ENCODE measurements at places on chromosomes 7 and 10.

DNA sequence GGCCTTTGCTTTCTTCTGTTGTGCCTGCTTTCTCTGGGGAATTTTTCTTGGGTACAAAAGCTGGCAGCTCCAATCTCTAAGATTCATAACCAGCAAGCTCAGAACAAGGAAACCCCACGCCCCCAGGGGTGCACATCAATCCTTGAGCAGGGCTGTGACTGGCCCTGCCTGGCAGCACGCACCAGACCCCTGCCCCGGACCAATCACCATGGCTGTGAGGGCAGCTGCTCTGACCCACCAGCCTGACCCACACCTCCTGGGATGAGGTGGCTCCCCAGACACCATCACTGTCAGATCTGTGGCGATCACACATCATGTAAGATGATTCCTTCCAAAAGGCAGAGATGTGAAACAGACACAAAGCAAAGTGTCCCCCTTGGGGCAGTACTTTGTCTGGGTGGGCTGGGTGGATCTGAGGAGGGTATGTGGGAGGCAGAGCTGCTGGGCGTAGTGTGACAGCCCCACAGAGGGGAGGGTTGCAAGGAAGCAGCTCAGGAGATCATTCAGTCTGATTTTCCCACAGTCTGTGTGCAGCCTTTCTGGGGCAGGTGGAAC, 175.5 kb upstream of the SHH start:
- no peak for DNase-seq

GRCh38 chr7:3520206-3520605, 219.2 kb downstream of the SDK1 start:
- no peak for DNase-seq

- no peak for DNase-seq
Measured at GRCh38 chr7:90194911-90195809, 16.4 kb upstream of the STEAP2 start.

DNA sequence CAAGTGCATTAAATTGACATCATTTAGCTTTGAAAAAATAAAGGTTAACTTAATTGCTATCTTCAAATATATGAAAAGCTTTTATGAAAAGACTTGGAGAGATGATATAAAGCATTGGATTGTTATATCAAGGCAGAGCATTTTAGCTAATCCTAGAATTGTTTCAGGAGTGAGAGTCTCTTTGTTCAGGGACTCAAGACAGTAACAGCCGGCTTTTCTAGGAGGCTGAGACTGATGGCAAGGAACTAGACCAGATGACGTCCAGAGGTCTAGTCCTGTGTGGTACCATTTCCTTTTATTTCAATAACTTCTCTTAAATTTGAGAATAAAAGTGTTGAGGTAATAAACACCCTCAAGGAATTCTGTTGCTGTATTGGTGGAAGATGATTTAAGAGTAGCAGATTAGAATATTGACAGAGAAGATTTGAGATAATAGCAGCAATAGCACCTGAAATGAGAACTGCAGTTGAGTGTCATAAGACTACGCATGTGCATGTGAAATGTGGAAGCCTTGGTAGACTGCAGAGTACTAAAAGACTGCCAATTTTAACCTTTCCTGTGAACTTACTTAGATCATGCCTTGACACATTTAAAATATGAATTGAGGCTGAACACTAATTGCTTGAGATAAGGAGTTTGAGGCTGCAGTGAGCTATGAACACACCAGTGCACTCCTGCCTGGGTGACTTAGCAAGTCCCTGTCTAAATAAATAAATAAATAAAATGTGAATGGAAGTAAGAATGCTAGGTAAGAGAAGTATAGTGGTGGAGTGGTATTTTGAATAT, 79.6 kb downstream of the ZNRF2 start:
- DNase-seq: no peak

DNA sequence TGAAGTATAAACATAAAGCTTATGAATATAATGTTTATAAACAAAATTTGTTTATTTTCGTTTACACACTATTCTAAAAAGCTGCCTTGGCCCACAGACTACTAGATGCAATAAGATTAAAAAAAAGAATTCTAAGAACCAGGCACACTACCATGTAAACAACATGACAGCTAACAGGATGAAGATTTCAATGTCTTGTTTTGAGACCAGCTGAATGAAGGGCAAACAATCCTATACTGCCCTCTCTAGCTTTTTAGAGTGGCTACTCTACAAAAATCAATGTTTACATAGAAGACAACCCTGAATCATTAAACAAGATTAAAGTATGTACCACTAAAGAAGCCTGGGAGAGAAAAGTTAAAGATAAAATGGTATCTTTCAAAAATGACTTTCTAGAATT, 38.6 kb downstream of the SLC25A40 start:
- DNase-seq: no peak

DNA sequence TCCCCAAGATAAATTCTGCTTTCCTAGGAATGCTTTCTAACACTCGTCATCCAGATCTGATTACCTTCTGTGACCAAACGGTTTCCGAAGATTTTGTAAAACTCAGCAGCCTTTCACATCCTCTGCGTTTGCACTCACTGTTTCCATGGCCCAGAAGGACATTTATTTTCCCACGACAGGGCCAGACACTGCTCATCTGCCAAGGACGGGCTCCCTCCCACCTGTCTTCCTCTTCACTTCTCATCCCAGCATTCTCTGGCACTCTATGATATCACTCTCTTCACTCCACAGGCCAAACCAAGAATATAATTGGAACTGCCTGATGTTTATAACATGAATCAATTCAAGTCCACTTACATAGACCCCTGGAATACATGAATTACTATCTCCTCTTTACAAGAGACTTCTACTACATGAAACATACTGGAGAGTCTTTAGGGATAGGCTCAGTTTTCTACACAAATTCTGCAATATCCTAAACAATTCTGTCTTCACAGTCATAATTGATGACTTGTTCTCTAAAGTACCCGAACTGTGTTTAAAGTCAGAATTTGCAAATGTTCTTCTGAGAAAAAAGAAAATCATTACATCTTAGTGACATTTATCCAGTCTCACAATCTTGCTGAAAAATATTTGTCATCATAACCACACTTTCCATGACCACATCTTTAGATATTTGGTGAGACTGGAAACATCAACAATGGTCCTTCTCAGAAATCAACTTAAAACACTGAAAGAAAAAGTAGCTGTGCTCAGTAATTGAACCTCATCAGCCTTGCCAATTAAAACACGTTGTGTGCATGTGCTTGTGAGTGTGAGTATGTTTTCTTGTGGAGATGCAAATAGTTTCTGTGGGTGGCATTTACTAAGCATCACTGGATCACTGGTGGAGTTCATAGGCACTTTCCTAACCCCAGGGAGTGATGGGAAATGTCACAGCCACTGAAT, 79.5 kb upstream of the PRSS58 start:
- DNase-seq: no peak

GRCh38 chr10:107418085-107418806, 253.7 kb upstream of the SORCS1 start:
- no peak for DNase-seq

DNA sequence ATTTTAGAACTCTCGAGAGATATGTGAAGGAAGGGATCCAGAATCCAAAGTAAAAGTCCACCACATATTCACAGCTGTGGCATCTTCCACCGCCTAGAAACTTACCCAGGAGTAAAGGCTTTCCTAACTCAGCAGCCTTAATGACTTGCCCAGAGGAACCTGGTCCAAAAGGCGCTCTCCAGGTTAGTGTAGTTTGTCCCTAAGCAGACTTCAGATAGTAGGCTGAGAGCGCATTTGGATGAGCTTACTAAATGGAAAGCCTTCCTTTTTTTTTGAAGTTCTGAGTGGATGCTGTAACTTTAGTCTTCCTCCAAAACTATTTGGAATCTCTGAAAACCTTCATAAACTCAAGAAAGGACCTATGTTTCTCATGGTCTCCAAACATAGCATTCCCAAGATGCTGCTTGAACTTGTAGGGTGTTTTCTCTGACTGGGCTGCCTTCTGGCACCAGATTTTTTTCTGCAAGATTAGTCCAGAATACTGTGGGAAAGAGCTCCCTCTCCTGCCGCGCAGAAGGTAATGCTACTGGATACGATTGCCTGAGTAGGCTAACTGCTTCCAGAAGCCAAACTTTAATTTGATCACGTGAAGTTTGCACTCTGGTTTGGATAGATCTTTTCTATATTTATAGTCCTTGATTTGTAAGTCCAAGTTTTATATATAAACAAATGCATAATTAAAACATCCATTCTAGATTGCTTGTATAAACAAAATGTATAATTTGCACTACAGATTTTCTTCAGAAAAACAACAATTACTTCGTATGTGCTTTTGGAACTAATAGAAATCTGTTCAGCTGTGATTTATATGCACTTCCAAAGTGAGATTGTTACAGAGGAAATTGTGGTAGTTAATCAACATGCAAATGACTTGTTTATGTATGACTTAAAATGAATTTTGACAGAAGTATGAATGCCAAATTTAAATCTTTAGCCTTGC, 19.6 kb upstream of the GPR37 start:
- DNase-seq: no peak

DNA sequence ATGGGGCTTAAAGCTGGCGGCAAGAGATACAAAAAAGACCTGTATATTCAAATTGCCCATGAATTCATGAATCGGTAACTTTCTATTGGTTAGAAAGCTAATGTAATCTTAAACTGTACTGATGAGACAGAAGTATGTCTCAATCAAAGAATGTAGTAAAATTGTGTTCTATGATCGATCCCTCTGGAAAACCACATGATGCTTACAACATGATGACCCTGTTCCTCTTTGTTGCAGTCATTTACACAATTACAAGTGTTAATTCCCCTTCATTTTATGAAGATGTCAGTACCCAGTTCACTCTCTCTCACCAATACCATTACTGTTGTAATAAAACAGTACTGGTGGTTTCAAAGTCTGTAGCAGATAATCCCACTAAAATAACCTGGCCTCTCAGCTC, 10.1 kb downstream of the KIF5B start:
- no peak for DNase-seq

DNA sequence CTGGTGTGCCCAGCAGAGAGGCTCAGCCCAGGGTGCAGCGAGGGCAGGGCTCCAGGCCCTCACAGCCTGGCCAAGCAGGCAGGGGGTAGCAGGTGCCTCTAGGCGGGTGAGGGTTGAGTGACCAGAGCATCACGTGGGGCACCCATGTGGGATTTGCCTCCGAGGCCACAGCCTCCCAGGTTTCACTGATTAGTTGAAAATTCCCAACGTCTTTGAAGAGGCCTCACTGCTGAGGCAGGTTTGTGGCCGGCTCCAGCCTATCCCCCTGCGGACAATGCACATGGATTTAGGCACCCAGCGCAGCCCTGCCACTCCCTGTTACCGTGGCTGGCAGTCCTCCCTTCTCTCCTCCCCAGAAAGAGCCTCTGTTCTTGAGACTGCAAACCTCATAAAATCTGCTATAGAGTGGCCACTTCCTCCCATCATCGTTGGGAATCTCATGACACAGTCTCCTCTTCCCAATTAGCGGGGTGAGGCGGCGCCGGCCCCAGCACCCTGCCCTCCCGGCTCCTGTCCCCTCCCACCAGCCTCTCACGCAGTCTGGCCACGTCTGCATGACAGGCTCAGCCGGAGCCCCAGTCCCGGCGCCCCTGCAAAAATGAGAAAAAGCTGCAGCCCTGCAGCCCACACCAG, 10.8 kb downstream of the MYL10 start:
- no peak for DNase-seq

DNA sequence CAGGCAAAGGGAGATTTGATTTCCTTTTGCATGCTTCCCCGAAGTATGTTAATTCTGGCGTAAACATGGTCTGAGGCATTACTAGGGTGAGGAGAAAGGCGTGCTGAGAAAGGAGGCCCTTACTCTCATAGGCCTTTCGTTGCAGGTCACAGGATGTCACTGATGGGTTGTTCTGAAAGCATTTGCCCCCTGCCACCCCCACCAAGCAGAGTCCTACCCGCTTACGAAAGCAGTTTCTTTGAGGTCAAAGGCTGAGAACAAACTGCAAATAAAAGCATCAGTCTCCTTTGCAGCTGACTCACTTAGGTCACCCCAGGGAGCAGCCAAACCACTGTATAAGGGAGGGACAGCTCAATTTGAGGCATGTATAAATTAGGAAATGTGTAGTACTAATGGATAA, 57.1 kb downstream of the BPGM start:
- DNase-seq: no peak

DNA sequence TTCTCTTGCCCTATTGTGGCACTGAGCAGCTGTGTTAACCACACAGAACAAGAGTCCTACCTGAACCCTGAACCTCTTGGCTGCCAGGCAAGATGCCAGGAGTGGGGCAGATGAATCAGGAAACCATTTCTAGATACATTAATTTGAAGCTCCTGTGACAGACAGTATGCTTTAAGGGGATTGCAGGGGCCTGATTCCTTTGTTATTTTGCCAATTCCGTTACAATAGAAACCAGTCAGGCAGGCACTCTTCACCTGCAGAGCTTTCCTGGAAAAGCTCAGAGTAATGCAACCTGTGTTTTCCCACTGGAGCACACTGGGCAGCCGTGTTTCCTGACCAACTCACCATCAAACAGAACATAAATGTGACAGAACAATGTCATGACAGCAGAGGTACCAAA, 233.1 kb downstream of the BMPER start:
- DNase-seq: no peak

GRCh38 chr7:111872450-111873325, 310.4 kb upstream of the IMMP2L start:
- no peak for DNase-seq

DNA sequence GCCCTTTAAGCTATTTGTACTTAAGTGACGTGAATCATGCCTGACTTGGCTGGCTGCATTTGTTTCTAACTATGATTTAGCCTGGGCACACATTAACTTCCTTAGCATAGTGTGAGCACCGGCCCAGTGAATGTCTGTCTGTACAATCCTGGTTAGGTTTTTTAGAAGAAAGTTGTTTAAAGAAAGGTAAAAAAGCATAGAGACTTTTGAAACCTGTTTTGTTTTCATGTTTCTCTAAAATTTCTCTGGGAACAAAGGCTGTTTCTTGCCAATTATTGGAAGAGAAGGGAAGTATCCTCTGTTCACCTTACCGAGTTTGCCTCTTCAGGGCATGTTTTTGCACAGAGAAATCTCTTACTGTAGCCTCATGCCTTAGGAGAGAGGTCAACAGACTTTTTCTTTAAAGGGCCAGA, 42.9 kb upstream of the MET start:
- no peak for DNase-seq

GRCh38 chr7:105685161-105685560, 103.9 kb upstream of the EFCAB10 start:
- no peak for DNase-seq

Measured in activated naive CD4-positive, alpha-beta T cell treated with Interleukin-2 at 50 U/mL for 16 hours (primary cell).